ENCODE measurements at places on chromosomes 11 and 22. TPM values are rescaled to one million over a fixed set of nuclear protein-coding genes. Genes with fewer than 3 reads are reported as not detected.

Gene PRAME
- polyA plus RNA-seq: 0.89 TPM

Gene SYT9
- 0.07 TPM for polyA plus RNA-seq

Gene VSIG10L2
- 0.84 TPM for polyA plus RNA-seq

Gene CRYBB2
- polyA plus RNA-seq: 0.68 TPM

Gene OR5B3
- not detected for polyA plus RNA-seq

Gene CYB5R2
- 7.4 TPM for polyA plus RNA-seq

Gene RNF26
- polyA plus RNA-seq: 9.0 TPM

Gene RAG2
- polyA plus RNA-seq: 16.5 TPM

Gene PAMR1
- polyA plus RNA-seq: 1.9 TPM

Gene GPHA2
- polyA plus RNA-seq: 1.6 TPM

Gene HBG1
- polyA plus RNA-seq: 0.41 TPM

Gene PANX1
- 5.3 TPM for polyA plus RNA-seq

Gene TAGLN
- polyA plus RNA-seq: 906 TPM

Gene TRIM64C
- polyA plus RNA-seq: not detected

Gene ABCC8
- 0.62 TPM for polyA plus RNA-seq

Gene COX8A
- polyA plus RNA-seq: 411 TPM

Gene FIBIN
- polyA plus RNA-seq: 9.6 TPM

Gene FGF19
- polyA plus RNA-seq: 0.34 TPM

Gene NUDT22
- 93.2 TPM for polyA plus RNA-seq

Gene ARFGAP3
- 40.0 TPM for polyA plus RNA-seq

Gene SLC22A12
- polyA plus RNA-seq: not detected

Gene CXCR5
- polyA plus RNA-seq: 1.3 TPM

Gene NAALADL1
- polyA plus RNA-seq: 9.0 TPM

Gene CDC42EP1
- 5.8 TPM for polyA plus RNA-seq

Gene VSTM5
- 0.14 TPM for polyA plus RNA-seq

Gene FIBP
- 70.9 TPM for polyA plus RNA-seq

Gene ZC3H12C
- 2.6 TPM for polyA plus RNA-seq

Gene NOX4
- 6.8 TPM for polyA plus RNA-seq

Gene NXPE1
- polyA plus RNA-seq: not detected

Gene PNPLA5
- 0.07 TPM for polyA plus RNA-seq

Gene POTEH
- 0.02 TPM for polyA plus RNA-seq

Gene MMP7
- polyA plus RNA-seq: 35.2 TPM

Gene FAM111B
- 0.80 TPM for polyA plus RNA-seq

Gene DYNC2H1
- polyA plus RNA-seq: 13.6 TPM

Gene PGA4
- polyA plus RNA-seq: 4.6 TPM

Gene CFAP300
- polyA plus RNA-seq: 3.3 TPM

Gene SLC37A2
- 3.0 TPM for polyA plus RNA-seq

Gene DNAJB13
- polyA plus RNA-seq: 0.30 TPM

Gene CYTH4
- 54.6 TPM for polyA plus RNA-seq

Gene OR2AG2
- polyA plus RNA-seq: 0.05 TPM

Gene ARCN1
- 75.9 TPM for polyA plus RNA-seq

Gene FDXACB1
- polyA plus RNA-seq: 4.5 TPM

Gene YPEL1
- polyA plus RNA-seq: 14.2 TPM

Gene SLC22A25
- polyA plus RNA-seq: not detected

Gene MMP27
- 0.09 TPM for polyA plus RNA-seq

Gene LMO1
- 0.32 TPM for polyA plus RNA-seq

Gene FJX1
- 4.2 TPM for polyA plus RNA-seq
